NCI-H345 (cell line): ENCODE measurements at places on chromosomes 7 and 10.

DNA sequence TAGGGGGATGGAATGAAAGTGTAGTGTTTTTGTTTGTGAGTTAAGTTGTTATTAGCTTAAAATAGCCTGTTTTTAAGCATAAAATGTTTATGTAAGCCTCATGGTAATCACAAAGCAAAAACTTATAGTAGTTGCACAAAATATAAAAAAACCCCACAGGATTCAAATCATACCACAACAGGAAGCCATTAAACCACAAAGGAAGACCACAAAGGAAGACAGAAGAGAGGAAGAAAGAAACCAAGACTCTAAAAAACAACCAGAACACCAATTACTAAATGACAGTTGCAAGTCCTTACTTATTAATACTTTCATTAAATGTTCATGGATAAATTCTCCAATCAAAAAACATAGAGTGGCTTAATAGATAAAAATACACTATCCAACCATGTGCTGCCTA lies 63.6 kb downstream of the ANKRD7 start:
- no peak for DNase-seq

GRCh38 chr10:35219891-35220890 lies 93.5 kb downstream of the CREM start:
- no peak for DNase-seq

DNA sequence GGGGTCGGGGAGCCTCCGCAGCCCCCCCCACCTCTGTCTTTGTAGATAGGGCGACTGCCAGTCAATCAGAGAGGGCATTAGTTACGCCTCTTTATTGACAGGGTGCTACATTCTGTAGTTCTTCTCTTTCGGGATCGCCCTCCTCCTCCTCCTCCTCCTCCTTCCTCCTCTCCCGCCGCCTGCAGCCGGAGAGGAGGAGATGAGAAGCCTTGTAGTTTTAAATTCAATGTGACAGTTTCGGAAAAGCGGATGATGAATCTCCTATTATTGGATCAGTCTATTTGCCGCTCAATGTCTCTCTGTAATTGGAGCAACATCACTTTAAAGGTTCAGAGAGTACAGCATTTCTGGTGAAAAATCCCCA lies 587 bp upstream of the UNCX start:
- DNase-seq = no peak

GRCh38 chr7:46205478-46205877 lies 284.4 kb upstream of the IGFBP3 start:
- no peak for DNase-seq

DNA sequence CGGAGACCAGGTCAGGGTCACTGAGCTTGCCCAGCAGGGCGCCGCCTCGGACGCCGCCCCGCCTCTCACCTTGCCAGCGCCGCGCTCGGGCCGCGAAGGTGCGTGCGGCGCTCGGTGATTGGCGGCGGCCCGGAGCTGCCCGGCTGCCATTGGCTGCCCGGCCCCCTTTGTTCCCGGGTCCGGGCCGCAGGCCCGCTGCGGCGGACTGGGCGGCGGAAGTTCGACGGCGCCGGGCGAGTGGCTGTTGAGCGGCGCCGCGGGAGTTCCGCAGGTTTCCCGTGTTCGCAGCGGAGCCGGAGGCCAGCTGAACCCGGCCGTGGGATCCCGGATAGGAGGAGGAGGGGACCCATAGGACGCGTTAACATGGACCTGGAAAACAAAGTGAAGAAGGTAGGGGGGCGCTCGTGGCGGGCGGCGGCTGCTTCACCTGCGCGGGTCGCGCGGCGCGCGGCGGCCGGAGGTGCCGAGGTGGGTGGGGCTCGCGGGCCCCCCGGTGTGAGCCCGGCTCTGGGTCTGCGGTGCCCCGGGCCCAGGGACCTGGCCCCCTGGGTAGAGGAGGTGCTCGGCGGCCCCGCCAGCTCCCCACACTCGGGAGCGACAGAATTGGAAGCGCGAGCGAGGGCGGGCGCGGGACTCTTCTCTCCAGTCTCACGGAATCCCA lies at the start of gene TES:
Gene TES, plus strand, starts transcription at position 195 of the 661 bp plus-strand sequence. Its CDS starts 169 bp downstream, at position 364.
- DNase-seq = peak; percentile 79

DNA sequence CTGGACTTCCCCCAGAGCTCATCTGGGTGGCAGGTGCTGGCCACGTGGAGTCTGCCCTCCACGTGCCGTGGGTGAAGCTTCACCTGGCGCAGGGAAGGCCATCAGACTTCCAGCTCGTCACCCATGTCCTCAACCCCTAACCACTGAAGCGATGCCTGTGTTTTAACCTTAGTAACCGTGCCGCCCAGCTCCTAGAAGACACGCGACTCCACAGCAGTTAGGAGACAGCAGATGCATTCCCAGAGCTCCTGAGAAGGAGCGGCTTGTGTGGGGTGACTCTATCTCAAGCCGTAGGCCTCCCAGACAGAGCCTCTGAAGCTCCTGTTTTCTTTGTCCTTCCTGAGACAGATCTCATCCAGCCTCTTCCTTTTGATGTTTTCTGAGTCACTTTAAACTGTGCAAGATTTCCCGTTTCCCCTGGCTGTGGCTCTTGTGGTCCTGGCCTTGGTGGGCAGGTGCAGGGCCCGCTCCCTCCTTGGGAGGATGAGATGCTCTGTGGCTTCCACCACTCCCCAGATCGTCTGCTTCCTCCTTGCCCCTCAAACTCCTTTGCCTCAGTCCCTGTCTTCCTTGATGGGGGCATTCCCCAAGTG lies 41.4 kb upstream of the AP5Z1 start:
- DNase-seq = no peak

DNA sequence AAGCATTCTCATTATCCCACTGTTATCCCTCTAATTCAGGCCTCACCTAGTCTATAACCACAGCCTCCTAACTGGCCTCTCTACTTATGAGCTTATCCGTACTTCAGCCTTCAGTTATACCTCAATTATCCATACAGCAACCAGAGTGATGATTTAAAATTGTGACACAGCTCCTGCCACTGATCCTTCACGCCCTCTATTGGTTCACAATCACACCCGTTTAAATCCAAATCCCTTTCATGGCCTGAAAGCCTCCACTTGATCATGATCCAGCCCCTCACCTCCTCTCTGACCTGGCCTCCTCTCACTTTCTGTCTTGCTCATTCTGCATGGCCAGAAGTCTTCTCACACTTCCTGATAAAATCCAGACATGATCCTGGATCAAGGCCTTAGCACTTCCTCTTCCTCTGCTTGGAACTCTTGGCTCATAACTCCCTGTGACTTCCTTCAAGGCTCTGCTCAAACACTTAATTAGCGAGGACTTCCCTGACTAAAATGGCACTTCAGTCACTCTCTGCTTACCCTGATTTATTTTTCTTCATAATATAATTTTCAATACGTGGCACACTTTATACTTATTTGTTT lies 19.0 kb upstream of the TMEM26 start:
- no peak for DNase-seq
